ENCODE measurements at places on chromosomes 5 and 9.
A peak's percentile ranks its signal among the peaks of the same experiment; 100 is the strongest.

- no peak for DNase-seq
Observed at GRCh38 chr9:132585954-132586829, 3.8 kb downstream of the BARHL1 start.

GRCh38 chr9:79263628-79264027, 308.1 kb upstream of the TLE4 start:
- no peak for DNase-seq

- DNase-seq, result no peak
Observed at GRCh38 chr5:75338408-75338807, 1.4 kb downstream of the HMGCR start.

- DNase-seq, result no peak
Observed at GRCh38 chr5:15131909-15132308, 260.3 kb upstream of the ANKH start.

DNA sequence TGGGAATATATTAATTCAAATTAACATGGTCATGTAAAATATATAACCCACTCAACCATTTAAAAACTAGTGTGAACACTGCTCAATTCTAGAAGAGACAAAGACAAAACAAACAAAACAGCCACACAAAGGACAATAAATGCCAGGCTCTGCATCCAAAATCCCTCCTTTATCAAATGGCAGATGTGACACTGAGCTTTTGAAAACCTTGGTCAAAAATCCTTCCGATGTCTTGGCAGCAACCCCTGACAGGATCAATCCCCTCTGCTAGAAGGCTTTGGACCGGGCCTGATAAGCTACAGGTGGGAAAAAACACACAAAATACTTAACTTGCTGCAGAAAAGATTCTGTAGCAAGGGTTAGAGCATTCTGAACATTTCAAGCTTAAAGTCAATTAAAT, 61.5 kb downstream of the ZFR start:
- no peak for DNase-seq

GRCh38 chr9:99567436-99567835, 254.2 kb upstream of the NR4A3 start:
- no peak for DNase-seq

DNA sequence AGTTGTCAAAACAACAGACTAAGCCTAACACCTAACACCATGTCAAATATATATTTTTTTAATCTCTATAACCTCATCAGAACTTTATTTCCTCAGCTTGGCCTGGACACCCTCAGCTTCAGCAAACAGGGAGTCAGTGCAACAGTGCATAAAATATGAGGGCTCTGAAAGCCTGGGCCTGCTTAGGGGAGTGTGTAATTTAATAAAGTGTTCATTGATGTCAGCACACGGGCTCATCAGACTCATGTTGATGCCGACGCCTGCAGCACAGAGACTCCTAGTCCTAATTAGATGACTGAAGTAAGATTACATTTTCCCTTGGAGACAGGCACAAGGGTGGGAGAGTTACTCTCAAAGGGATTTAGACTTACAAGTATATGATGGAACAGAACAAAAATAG, 37.8 kb downstream of the CDH10 start:
- no peak for DNase-seq

DNA sequence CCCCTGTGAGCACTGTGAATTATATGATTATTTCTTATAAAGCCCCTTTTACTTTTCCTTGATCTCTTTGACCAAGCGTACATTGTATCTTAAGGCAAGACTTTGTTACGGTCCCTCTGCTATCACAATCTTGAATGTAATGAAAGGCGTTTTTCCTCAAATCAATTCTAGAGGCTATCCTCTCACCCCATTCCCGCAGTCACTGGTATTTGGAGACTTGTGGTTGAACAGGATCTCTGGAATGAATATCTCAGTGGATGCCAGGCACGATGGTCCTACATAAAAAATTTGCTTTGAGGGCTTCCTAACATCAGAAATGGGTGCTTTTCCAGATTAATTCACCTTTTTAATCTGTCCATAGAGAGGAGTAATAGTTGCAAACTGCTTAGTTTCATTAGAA, 151.4 kb upstream of the PAPPA start:
- no peak for DNase-seq

GRCh38 chr9:134720796-134721195, 79.2 kb downstream of the COL5A1 start:
- DNase-seq, result no peak

- no peak for DNase-seq
Observed at GRCh38 chr9:115088860-115089259, 29.1 kb downstream of the TNC start.

DNA sequence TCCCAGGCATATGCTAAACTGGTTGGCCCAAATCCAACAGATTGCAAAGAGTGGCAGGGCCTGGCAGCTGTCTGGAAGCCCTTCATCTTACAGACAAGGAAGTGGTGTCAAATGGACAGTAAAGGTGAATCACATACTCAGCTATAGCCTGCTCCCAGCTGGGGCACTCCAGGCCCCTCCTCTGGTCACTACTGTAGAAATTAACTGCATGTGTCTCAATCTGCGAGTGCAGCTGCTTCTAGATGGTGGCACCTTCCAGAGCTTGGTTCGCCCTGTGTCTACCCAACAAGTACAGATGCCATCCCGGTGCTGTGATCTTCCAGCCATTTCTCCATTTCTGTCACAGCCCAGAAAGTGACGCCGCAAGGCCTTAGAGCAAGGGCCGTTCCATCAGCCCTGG, 50.2 kb downstream of the OTULIN start:
- DNase-seq, result peak; percentile 48

GRCh38 chr5:10673017-10673389, 88.0 kb downstream of the DAP start:
- DNase-seq, result no peak

DNA sequence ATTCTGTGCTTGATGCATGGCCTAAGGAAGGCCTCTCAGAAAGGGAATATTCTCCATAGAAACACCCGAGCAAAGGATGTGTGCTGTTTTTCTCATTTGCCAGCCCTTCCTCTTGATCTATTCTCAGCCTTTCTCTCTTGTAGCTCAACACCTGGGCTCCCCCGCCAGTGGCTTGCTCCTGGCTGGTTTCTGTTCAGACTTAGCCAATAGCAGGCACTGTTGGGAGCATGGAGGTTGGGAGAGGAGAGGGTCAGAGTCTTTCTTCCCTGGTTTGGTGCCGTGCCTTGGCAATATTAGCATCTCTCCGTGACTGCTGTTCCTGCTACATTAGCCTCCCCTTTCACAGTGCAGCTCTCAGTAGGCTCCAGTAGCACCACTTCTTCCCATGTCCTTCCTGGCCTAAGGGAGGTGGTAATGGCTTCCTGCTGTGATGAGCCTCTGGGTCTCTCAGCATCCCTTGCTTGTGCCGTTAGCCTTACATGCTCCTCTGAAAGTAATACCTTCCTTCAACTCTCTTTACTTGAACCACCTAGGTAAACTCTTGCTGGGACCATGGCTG, 269.7 kb upstream of the GAS1 start:
- DNase-seq, result no peak

DNA sequence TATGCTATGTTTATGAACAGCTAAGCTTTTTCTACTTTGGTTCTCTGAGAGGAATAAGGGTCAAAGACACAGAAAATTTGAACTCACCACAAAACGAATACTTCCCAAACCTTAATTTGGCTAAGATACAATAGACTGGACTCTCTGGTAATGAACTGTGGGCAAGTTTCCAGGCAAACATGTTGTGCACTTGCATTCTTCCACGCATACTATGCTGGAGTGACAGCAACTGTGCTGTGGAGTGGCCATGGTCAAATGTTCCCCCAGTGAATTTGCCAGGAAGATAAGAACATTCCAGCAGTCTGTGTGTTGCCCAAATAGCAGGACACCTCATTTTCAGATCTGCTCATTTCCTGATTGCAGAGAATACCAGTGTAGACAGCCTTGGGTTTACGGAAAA, 275.3 kb upstream of the IL12B start:
- no peak for DNase-seq

GRCh38 chr9:134968011-134968822, 50.5 kb upstream of the FCN1 start:
- DNase-seq, result no peak

DNA sequence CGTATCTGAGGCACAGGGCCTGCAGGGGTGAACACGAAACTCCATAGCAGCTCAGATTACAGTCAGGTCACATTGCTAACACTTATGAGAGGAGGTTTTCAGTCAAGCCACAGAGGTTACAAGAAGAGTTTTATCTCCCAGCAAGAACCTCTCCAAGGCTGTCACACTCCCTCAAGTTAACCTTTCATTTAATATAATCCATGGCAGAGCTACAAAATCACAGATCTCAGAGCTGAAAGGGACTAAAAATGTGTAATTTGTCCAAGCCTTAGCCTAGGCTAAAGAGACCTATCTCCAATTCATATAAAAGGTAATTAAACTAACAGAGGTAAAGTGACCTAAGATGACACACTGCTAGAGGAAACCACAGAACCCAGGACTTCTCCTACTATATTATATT, 57.2 kb downstream of the MLANA start:
- DNase-seq, result no peak

GRCh38 chr9:134390947-134391318, 64.7 kb downstream of the RXRA start:
- no peak for DNase-seq

DNA sequence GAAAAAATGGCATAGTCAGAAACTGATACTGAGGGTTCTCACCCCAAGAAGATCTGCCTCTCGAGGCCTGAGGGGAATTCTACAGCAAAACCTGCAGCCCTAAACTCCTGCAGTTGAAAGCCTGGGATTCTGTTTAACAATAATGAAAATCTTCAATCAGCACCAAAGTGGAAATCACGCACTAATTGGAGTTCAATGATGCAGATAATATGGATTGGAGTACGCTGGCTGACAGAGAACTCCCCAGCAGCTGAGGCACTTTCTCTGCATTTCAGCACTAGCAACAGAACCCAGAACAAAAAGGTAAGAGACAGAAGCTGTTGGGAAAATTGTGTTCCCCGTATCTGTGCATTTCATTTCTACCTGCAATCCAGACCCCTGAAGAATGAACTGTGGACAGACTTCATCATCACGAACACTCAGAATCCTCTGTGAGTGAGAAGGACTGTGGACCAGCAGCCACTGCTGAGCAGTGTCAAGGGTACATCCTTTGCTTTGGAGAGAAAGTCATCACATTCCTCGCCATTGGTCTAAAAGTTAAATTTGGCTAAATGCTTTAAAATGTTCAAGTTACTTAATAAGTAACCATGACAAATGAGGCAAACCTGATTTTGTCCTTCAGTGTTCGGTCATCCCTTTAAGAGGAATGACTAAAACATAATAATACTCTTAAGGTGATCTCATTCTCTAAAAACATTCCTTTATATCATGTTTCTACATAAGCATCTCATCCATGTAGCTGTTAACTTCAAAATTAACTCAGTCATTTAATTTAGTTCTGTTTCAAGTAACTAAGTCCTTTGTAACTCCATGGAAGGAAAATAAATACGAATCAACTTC, 126.1 kb downstream of the GAS1 start:
- no peak for DNase-seq

DNA sequence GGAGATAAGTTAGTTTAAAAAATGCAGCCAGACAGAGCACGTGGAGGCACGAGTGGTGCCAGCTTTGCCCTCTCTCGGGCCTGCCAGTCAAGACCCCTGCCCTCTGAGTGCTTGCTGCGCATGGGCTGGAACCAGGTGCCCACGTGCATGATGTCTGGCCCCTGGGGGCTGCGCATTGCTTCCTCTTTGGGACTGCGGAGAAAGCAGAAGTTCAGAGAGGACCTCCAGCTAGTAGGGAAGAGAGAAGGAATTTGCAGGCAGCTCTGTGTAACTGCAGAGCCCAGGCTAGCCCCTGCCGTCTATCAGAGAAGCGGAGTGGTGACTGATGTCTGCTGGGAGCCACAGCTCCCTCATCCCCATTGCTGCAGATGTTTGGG, 9.7 kb upstream of the RNU6ATAC start:
- DNase-seq, result no peak

- no peak for DNase-seq
Observed at GRCh38 chr9:77707383-77708063, 59.4 kb upstream of the GNA14 start.

- DNase-seq, result peak; percentile 39
Observed at GRCh38 chr9:126703002-126703865, 89.5 kb downstream of the LMX1B start.

DNA sequence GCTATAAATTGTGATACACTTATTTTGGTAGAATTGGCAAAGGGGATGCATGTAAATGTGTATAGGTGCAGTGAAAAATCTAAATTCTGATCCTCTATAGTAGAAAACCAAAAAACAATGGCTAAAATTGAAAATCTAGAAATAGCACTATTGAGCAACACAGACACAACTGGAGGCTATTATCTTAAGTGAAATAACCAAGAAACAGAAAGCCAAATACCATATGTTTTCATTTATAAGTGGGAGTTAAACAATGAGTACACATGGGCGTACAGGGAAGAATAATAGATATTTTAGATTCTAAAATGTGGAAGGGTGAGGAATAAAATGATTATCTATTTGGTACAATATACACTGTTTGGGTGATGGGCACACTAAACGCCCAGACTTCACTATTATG, 183.2 kb upstream of the TUSC1 start:
- no peak for DNase-seq

DNA sequence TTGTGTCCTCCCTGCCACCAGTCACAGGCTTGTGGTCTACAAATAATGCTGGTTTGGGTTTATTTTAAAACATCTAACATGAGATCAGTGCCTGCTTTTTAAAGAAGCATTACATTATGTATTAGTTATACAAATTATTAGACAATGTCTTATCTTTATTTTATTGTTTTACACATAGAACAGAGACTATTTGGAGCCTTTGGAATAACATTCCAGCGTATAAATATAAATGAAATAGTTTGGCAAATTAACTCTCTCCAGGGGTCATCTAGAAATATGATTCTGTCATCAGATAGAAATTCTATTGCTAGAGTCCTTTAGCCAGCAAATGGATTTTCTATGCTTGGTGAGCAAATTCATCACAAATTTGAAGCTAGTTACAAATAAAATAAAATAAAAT, 22.4 kb downstream of the MAP1B start:
- DNase-seq, result no peak

DNA sequence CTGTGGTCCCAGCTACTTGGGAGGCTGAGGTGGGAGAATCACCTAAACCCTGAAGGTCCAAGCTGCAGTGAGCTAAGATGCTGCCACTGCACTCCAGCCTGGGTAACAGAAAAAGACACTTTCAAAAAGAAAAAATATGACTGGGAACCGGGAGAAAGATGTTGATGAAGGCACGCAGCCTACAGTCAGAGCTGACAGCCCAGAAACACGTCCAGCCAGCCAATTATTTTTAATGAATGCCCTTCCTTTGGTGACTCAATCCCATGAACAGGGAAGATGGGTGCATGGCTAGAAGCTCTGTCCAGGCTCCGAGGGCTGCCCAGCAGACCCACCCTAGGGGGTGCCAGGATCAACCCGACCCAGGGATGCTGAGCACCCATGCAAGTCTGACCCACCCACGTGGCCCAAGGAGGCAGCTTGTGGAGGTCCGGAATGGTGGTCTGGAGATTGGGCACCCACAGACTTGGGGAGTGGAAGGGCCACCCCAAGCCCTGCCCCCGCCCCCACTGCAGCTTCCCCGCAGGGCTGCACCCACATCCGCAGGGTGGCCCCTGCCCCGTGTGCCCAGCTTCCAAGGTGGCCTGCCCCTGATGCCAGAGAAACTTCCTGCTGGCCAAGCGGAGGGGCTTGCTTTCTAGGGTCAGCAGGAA, 51.0 kb downstream of the ADAMTS2 start:
- no peak for DNase-seq

Measured in activated CD8-positive, alpha-beta memory T cell treated with anti-CD3 and anti-CD28 coated beads, Interleukin-2, amount 50 U/mL, for 48 hours (primary cell).